CD4-positive, alpha-beta T cell treated with Interleukin-15 for 4 hours (primary cell): ENCODE measurements at places on chromosomes 3 and 15.

- no peak for DNase-seq
Observed at GRCh38 chr3:9951126-9951525, 1.1 kb downstream of the PRRT3 start.

- DNase-seq, result no peak
Observed at GRCh38 chr15:62392376-62392775, 227.3 kb upstream of the C2CD4B start.

DNA sequence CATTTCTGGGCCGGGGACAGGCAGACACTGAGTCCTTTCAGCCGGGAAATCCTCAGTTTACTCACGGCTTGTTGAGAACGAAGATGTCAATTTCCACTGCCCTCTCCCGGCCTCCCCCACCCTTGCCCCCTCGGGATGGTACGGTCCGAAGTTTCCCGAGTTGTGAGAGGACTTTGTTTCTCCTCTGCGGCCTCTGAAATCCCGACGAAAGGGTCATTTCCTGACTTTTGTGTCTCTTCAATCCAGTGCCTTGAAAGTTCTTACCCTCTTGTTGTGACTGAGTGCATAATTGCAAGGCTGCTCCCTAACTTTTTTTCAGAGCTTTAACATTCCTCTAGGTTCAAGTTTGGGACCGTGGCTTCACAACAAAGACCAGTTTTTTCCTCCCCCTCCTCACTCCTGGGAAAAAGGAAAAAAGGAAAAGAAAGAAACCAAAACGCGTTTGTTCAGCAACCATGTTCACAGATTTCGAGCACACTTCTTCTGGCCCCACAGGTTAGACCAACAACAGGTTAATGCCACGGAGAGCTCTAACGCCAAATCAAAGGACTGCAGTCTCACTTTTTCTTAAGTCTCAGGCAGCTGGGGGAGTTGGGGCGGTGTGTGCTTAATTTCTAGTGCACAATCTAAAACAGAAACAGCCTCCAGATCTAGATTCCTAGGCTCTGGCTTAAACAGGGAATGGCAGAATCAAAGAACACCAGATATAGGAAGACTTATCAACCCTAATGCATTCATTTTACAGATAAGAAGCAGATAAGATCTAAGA, 138.9 kb downstream of the TMCO5A start:
- no peak for DNase-seq

DNA sequence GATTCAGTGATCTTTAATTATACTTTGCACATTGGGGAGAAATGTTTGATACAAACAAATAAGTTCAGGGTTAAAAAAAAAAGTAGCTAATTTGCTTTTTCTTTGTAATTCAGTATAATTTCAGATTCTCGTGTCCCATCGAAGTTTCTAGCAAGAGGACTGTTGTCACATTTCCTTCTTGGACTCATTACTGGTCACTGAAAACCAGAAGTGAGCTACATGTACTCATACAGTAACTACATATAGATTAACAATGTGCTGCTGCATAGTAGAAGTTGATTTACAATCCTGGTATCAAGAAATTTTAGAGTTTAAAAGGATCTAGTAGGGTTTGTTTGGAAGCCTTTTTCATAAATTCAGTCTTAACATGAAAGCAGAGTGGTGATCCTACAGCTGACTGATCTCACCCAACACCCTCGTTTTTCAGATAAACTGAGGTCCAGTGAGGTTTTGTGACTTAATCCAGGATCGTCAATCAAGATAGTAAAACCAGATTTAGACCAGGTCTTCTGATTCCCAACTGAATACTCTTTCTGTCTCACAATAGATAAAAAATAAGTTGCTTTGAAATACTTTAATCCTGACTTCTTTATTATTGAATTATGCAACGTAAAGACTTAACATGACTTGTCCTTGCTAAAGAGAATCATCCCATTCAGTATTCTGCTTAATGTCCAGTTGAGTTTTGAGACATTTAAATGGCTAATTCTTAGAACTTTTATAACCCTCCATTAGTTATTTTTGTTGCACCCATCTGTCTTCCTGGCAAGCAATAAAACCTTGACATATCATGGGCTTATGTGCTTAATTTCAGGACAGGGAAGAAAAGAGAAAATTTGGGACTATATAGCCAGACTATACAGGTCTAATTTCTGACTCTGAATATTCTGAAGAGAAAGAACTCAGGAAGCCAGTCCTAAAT, 2.8 kb downstream of the SEC62 start:
- no peak for DNase-seq

DNA sequence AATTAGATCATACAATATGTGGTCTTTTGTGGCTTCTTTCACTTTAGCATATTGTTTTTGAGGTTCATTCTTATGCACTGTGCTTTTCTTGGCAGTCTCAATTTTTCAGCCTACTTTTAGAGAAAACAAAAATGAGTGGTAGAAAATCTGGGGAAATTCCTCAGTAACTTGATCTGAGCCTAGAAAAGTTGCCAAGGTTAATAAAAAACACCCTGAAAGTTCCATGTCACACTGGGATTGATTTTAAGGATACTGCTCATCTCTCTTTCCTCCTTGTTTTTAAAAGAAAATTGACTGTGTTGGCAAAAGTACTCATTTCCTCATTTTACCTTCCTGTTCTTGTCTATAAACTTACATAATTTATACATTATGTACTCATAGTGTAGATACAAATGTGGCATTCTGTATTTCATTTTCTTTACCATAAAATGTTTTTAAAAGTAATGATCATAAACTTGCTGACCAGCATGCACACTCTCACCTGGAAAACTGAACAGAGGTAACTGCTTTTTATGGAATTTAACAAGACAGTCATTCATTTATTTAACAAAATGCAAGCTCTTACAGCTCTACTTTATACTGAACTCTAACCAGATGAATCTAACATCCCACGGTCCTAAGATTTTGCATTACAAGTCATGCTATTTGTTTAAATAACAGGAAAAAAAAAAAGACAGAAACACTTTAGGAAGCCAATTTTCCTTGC, 28.6 kb upstream of the SH3BP5 start:
- DNase-seq, result no peak

DNA sequence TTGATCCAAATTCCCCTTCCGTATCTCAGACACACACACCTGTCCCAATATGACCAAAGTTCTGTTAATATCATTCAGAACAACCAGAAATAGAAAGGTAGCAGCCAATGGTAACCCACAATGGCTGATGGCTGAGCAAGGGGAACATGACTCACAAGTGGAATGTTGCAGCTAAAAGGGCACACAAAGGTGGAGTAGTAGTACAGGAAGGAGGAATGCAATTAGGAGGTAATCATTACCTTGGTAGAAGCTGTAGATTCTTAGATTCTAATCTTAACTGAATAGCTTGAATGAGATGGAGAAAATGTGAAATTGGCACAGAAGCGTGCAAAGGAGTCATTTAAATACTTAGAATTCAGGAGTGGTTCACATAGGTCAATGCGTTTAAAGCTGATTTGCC, 347.9 kb downstream of the NR2F2 start:
- no peak for DNase-seq

- no peak for DNase-seq
Observed at GRCh38 chr3:115602194-115602593, 21.1 kb upstream of the GAP43 start.

DNA sequence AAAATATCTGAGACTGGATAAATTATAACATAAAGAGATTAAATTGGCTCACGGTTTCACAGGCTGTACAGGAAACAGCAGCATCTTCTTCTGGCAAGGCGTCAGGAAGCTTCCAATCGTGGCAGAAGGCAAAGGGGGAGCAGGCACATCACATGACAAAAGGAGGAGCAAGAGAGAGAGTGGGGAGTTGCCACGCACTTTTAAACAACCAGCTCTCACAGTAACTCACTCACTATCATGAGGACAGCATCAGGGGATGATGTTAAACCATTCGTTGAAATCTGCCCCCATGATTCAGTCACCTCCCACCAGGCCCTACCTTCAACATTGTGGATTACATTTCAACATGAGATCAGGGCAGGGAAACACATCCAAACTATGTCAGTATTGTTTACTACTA, 114.5 kb upstream of the SPATA16 start:
- DNase-seq, result no peak

DNA sequence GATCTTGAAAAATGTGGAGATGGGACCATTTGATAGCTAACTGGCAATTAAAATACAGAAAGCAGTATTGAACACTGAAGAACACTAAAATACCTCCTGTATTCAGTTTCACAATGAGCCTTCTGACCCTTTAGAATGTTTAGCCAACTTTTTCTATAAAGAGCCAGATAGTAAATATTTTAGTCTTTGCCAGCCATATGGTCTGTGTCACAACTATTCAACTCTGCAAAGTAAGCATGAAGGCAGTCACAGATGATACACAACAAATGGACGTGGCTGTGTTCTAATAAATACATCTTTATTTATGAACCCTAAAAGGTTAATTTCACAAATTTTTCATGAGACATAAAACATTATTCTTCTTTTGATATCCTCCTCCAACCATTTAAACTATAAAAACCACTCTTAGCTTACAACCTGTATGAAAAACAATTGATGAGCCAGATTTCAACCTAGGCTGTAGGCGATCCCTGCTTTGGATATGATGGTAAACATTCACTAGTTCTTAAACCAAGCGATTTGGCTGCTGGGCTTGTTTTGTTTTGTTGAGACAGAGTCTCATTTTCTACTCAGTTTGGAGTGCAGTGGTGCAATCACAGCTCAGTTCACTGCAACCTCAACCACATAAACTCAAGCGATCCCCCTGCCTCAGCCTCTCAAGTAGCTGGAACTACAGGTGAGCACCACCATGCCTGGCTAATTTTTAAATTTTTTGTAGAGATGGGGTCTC, 13.6 kb upstream of the CSPG5 start:
- no peak for DNase-seq

- DNase-seq, result no peak
Observed at GRCh38 chr3:115151921-115152320, 4.8 kb upstream of the ZBTB20 start.

- DNase-seq, result no peak
Observed at GRCh38 chr15:70362350-70362749, 264.6 kb upstream of the TLE3 start.

- no peak for DNase-seq
Observed at GRCh38 chr3:174363256-174363655, 495.9 kb upstream of the NAALADL2 start.

DNA sequence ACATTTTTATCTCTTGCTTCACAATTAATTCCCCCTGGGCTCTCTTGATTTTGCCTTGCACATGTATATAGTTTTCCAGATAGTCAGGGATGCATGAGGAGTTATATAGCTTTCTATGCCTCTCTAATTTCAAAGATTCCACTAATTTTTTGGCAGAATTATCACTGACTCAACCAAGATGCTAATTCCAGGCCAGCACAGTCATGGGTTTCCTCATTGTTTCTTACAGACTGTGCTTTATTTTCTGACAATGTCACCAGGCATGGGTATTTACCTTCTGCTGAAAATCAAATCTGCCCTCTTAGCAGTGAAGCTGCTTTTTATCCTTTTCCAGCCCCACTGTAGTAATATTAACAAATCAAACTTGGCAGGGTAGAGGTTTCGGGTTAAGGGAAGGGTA, 1520.6 kb upstream of the CADM2 start:
- DNase-seq, result no peak

DNA sequence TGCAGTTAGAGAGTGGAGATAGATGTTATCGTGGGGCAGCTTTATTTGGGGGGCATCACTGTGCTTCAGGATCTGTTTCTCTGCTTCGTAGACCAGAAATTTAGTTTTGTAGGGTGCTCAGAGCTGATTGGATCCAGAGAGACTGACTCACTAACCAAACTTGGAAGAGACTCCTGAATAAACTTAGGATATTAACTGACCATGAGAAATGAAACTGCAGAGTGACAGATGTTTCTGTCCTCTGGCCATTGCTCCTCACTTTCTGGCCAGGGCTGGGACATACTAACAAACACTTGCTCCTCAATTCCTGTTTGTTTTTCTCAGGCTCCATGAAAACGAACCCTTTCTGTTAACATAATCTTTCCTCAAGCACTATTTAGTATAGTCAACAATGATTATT, 4.3 kb downstream of the ZNF592 start:
- DNase-seq, result no peak

- DNase-seq, result no peak
Observed at GRCh38 chr3:52322466-52322865, 6.3 kb downstream of the DNAH1 start.

DNA sequence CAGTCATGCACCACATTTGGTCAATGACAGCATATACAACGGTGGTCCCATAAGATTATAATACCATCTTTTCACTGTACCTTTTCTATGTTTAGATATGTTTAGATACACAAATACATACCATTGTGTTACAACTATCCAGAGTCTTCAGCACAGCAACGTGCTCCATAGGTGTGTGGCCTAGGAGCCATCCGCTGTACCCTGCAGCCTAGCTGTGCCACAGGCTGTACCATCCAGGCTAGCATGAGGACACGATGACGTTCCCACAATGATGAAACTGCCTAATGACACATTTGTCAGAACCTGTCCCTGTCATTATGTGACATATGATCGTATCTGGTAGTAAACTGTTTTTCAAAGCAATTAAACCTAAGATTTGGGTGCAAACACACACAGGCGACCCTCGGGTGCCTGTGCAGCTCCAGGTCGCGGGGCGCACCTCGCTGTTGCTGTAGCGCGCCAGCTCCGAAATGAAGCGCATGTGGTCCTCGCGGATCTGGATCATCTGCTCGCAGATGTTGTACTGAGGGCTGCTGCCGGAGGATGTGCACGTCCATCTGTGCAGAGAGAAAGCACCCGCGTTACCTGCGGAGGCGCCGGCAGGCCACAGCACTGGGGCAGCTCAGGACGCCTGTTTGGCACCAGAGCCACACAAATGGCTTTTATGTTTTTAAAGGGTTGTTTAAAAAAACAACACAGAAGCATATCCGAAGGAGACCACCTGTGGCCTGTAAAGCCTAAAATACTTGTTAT, 48.2 kb downstream of the CYFIP1 start:
- DNase-seq, result no peak

GRCh38 chr3:16377196-16377595, 112.2 kb downstream of the OXNAD1 start:
- peak; percentile 53 for DNase-seq

GRCh38 chr3:145943952-145944351, 217.0 kb downstream of the PLOD2 start:
- no peak for DNase-seq

GRCh38 chr3:9012521-9012920, 49.2 kb upstream of the RAD18 start:
- no peak for DNase-seq

- no peak for DNase-seq
Observed at GRCh38 chr3:172323894-172324610, 124.2 kb downstream of the GHSR start.

DNA sequence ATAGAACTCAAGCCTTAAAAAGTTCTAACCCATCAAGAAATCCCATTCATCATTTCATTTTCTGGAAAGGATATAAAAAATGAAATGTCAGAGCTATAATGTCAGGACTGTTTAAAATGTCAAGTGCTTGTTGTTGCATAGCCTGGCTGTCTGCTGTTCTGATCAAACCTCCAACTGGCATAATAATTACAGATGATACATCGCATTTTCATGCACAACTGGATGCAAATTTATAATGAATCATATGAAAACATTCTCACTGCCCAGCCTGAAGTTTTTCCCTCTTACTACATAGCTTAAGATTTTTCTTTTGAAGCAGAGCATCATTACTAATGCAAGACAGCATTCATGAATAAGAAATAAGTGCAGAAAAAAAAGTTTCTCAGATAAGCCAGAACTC, 46.5 kb downstream of the GUCA1C start:
- no peak for DNase-seq
